ENCODE measurements at places on chromosomes 12 and 14.

DNA sequence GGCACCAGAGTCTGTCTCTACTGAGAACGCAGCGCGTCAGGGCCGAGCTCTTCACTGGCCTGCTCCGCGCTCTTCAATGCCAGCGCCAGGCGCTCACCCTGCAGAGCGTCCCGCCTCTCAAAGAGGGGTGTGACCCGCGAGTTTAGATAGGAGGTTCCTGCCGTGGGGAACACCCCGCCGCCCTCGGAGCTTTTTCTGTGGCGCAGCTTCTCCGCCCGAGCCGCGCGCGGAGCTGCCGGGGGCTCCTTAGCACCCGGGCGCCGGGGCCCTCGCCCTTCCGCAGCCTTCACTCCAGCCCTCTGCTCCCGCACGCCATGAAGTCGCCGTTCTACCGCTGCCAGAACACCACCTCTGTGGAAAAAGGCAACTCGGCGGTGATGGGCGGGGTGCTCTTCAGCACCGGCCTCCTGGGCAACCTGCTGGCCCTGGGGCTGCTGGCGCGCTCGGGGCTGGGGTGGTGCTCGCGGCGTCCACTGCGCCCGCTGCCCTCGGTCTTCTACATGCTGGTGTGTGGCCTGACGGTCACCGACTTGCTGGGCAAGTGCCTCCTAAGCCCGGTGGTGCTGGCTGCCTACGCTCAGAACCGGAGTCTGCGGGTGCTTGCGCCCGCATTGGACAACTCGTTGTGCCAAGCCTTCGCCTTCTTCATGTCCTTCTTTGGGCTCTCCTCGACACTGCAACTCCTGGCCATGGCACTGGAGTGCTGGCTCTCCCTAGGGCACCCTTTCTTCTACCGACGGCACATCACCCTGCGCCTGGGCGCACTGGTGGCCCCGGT, at the start of gene PTGDR:
TSS of gene PTGDR (plus strand) at position 198 of the 778 bp plus-strand sequence. CDS start at position 315, 117 bp downstream.
- no peak for DNase-seq

- DNase-seq = no peak
Measured at GRCh38 chr12:118326991-118327390, 45.7 kb downstream of the TAOK3 start.

DNA sequence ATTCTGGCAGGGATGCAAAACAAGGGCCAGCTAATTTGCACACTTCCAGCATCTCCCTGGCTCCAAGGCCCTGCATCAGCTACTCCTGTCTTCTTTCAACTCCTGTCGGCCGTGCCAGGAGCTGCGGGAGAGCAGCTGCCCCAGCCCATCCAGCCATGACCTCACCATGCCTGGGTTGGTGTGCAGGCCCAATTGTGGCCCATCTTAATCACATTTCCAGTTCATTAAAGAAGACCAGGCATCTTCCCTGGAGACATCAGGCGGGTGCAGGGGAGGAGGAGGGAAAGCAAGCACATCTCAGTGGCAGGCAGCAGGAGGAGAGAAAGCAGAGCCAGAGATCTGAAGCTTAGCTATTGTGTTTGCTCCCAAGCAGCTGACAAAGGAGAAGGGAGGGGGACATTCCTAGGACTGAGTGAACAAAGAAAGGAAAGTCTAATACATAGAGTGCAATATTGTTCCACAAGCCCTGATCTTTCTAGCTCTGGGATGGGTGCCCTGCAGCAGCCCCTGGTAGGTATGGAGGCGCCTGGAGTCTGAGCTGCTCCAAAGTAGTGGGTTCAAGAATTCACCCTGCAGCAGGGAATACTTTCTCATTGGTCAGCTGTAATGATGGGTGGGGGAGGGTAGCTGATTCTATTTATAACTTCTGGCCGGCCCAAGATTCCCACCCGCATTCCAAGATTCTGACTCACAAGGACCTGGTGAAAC, 40.1 kb downstream of the VWF start:
- DNase-seq = no peak

DNA sequence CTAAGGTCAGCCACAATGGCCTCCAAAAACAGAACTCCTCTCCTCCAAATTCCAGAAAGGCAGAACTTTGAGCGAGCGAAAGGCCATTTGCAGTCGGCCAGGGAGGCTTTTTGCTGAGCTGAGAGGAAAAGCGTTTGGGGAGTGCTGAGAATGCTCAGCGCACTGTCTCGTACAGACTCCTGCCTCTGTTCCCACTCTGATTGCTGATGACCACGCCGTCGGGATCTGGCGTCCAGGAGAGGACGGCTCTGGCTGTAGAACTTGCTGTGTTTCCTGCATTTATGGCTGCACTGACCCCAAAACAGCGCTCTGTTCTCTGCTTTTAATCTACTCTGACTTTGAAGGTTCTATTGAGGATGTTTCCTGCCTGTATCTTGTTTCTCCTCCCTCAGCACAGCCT, 82.4 kb upstream of the WSCD2 start:
- DNase-seq = peak; percentile 30

GRCh38 chr14:33622496-33622895, 328.4 kb downstream of the EGLN3 start:
- no peak for DNase-seq

DNA sequence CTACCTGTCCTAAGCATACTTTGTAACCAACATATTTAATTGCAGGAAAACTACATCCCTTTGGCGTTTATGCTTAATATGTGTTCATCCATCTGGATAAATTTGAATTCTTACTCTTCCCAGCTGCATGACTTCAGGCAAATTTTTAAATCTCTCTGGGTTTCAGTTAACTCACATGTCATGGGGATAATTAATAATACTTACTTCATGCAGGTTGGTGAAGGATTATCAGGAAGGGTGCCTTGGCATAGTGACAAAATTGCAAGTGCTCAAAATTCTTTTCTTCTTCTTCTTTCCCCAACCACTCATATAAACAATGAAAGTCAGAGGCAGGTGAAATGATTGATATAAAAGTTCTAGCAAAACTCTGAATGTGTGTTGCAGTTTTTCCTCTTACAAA, 15.9 kb downstream of the SYT10 start:
- DNase-seq = no peak

- no peak for DNase-seq
Measured at GRCh38 chr14:61950340-61950739, 188.1 kb downstream of the SNAPC1 start.

DNA sequence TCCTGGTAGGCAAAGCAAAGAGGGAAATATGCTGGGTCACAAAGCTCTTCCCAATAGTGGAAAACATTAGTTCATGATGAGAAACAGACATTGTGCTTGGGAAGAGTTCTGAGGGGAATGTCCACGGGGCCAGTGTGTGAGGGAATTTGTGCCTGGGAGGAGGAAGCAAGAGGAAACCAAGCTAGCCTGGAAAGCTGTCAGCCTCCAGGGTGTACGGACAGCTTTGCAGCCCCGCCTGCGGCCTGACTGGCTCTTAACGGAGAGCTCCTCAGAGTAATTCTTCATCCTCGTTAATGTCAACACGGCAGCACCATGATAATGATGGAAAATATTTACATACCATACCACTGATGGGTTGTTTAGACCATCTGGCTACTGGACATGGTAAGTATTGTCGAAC, 32.4 kb downstream of the PITPNM2 start:
- no peak for DNase-seq

- DNase-seq = peak; percentile 12
Measured at GRCh38 chr14:104386151-104386841, 193.3 kb upstream of the C14orf180 start.

DNA sequence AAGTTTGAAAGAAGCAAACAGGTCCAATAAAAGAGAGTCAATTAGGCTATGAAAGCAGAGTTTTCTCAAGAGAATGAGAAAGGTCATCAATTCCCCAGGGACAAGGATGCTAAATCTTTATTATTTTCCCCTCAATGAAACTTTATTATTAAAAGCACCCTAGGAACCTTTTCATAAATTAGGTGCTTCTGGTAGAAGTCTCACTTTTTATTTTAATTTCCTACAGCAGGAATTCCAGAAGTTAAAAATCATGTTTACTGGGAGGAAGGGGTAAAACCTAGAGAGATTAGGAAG, 223.2 kb upstream of the SOX5 start:
- DNase-seq = no peak

DNA sequence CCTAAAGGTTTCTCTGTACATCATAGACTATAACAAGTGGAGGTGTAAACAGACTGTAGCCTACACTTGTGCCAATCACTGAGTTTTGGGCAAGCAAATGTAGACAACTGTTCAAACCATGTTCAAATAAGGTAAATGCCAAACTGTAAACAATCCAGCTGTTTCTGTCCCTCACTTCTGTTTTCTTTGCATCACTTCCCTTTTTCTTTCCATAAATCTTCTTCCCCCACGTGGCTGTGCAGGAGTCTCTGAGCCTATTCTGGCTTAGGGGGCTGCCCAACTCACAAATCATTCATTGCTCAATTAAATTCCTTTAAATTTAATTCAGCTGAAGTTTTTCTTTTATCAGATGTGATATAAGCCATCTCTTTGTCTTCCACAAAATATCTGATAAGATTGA, 65.1 kb upstream of the CPM start:
- DNase-seq = no peak

- no peak for DNase-seq
Measured at GRCh38 chr12:86521870-86522269, 265.7 kb upstream of the MGAT4C start.

DNA sequence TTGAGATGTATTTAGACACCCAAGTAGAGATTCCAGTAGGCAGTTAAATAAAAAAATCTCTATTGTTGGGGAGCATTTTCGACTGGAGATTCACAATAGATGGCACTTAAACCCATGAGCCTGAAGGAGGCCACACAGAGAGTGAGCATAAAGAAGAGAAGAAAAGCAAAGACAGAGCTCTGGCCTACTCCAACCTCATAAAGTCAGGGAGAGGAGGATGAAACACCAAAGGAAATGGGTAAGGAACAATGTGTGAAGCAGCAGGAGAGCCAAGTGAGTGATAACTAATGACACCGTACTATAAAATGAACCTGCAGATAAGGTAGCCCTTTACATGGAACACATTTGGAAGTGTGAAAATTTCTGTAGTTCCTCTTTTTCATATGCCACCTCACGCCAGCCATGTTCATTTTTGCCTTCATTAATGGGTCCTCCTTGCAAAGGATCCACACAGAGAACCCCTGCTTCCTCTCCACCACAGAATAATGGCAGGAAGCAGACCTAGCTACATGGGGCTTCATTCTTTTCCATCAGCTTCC, 150.0 kb upstream of the SYT10 start:
- no peak for DNase-seq

- DNase-seq = no peak
Measured at GRCh38 chr14:23401291-23401690, 6.8 kb downstream of the MYH6 start.

DNA sequence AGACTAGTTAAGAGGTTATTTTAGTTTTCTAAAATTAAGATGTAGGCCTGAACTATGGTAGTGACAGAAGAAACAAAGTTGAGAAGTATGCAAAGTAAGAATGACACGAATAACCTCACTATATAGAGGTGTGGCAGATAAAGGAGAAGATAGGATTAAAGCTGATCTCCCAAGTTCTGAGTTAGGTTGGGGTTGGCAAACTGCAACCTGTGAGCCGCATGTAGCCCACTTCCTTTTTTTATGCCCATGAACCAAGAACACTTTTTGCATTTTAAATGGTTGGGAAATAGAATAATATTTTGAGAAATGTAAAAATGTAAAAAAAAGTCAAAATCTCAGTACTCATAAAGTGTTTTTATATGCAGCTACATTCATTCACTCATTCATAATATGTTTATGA, 34.3 kb downstream of the KTN1 start:
- DNase-seq = no peak

- no peak for DNase-seq
Measured at GRCh38 chr12:46389031-46389616, 16.6 kb upstream of the SLC38A2 start.

DNA sequence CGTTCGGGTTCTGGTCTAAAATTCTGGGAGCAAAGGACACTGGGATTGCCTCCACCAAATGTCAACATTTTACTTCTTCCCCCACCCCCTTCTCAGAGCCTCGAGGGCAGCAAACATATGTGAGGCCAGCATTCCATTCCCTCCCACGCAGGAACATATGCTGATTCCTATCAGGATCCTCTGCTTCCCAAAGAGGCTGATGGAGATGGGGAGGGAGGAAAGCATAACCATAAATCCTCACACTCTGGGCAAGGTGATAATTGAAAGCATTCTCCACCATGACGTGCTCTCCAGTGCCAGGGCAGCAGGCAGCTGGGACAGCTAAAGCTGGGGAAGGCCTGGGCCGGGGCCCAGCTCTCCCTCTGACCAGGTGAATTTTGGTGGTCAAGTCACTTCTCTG, 395.0 kb downstream of the ZFP36L1 start:
- no peak for DNase-seq
